Left lung (tissue), 14 donors: ENCODE measurements at places on chromosomes 5 and 9.

GRCh38 chr9:38727497-38728001, 7.6 kb upstream of the FAM240B start:
- H3K4me1 ChIP-seq = no peaks in the 10 kb centered on the region
- no peak overlapping the region for H3K27ac ChIP-seq
- H3K27me3 ChIP-seq = no peaks in the 10 kb centered on the region
- no peak for DNase-seq

GRCh38 chr9:86767373-86767772, 179.9 kb downstream of the GAS1 start:
- no peaks in the 10 kb centered on the region for H3K4me1 ChIP-seq
- H3K4me3 ChIP-seq = no peak overlapping the region
- no peak overlapping the region for H3K27ac ChIP-seq
- no peaks in the 10 kb centered on the region for H3K36me3 ChIP-seq
- H3K27me3 ChIP-seq = peaks cover 17% of the 10 kb centered on the region

DNA sequence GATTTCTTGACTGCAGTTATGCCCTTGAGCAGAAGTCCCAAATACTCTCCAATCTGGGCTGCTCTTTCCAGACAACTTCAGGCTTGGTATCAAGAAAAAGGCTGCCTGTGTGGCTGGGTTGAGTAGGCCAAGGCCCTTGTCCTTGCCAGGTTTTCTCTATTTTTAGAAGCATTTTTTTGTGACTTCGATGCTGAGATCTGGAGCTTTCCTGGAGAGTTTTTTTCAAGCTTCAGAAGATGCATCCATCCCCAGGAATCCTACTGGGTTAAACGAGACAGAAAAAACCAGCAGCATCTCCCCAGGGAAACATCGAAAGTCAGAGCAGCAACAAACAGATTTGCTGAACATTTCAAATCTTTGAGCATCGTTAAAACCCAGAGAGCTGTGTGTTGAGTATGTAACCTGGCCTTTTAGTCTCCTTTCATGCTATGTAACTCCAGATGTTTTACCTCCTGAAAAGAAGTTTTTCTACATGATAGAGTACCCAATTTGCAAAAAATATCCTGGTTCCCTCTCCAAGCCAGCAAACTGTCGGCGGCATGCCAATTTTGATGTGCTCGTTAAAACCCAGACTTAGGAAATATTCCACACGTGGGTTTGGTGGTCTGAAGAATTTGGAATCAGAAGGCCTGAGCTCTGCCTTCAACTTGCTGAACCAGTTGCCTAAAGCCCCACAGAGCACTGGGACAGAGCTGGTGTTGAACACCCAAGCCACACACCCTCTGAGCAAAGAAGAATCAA, 98.1 kb upstream of the ALDH1B1 start:
- H3K4me1 ChIP-seq = no peaks in the 10 kb centered on the region
- H3K4me3 ChIP-seq = no peak overlapping the region
- DNase-seq = no peak
- H3K36me3 ChIP-seq = no peaks in the 10 kb centered on the region
- no peak overlapping the region for H3K27ac ChIP-seq
- no peaks in the 10 kb centered on the region for H3K27me3 ChIP-seq

DNA sequence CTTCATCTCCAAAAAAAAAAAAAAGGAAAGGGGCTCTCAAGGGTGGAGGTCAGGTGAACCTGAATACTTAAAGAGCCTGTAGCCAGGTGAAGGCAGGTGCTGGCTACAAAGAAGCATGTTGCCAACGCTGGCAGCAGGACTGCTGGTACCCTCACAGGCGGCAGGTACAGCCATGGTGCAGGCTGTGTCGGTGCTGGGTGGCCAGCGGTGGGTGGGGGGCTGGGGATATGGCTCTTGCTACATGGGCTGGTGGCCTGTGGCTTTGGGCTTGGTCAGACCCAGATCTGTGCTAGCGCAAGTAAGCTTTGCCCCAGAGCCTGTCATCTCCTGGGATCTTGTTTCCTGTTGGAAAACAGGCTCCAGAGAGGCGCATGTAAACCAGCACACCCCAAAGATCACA, 86.3 kb upstream of the PHYKPL start:
- no peaks in the 10 kb centered on the region for H3K36me3 ChIP-seq
- H3K4me1 ChIP-seq = peaks cover 3% of the 10 kb centered on the region
- H3K27ac ChIP-seq = no peak overlapping the region
- peaks cover 9% of the 10 kb centered on the region for H3K27me3 ChIP-seq
- no peak for DNase-seq
- no peak overlapping the region for H3K4me3 ChIP-seq

DNA sequence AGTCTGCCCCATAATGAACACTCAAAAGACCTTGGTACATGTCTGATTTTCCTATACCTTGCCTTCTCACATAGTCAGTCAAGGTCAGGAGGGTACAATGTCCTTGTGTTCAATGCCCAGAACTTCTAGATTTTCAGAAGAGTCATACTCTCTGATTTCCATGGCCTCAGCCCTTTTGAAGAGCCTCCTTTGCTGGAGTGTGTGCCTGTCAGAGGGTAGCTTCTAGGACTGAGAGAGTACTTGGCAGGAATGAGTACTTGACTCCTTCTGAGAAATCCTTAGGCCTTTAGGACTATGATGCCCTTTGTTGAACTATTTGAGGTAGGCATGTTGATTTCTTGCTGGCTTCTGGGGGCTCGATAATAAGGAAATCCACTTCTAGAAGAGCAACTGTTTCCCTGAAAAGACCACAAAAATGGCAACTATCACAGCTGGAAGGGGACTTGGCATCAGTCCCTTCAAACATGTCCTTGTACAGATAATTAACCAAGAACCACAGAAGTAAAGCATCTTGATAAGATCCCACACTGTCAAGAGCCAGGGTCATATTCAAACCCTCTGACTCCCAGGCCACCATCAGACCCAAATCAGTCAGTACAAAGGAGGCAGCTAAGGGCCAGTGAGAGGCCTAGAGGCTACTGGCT, 10.6 kb upstream of the MEGF9 start:
- H3K27me3 ChIP-seq = no peaks in the 10 kb centered on the region
- H3K4me1 ChIP-seq = peaks cover 15% of the 10 kb centered on the region
- no peak overlapping the region for H3K4me3 ChIP-seq
- no peaks in the 10 kb centered on the region for H3K36me3 ChIP-seq
- no peak overlapping the region for H3K27ac ChIP-seq

DNA sequence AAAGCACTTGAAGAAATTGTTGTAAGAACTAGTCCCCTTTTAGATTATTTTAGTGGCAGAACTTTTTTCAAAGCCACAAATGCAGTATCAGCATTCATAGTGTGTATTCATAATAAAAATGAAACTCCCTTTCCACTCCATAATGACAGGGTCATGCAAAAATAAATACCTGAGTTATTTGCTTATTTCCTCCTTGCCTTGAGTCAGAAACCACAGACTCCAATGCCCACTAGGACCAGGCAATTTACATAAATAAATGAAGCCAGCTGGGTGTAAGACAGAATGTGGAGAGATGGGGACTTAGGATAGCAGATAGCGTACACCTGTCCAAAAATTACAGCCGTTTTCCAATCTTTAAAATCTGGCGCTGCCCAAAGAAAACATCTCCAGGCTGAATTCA, 417.8 kb downstream of the TMEM161B start:
- no peaks in the 10 kb centered on the region for H3K27me3 ChIP-seq
- H3K27ac ChIP-seq = no peak overlapping the region
- DNase-seq = no peak
- H3K4me1 ChIP-seq = no peaks in the 10 kb centered on the region

DNA sequence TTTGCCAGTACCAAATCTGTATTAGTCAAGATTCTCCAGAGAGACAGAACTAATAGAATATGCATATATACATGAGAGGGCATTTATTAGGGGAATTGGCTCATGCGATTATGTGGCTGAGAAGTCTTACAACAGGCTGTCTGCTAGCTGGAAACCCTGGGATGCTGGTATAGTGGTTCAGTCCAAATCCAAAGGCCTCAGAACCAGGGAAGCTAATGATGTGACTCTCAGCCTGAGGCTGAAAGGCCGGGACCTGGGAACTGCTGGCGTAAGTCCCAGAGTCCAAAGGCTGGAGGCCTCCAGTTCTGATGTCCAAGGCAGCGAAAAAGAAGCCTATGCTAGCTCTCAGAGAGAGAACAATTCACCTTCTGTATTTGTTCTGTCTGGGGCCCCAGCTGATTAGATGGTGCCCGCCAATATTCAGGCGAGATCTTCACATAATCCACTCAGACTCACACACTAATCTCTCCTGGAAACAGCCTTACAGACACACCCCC, 84.1 kb downstream of the KIAA1958 start:
- no peaks in the 10 kb centered on the region for H3K27me3 ChIP-seq
- H3K4me1 ChIP-seq = peaks cover 4% of the 10 kb centered on the region
- DNase-seq = no peak
- peaks cover 13% of the 10 kb centered on the region for H3K36me3 ChIP-seq

DNA sequence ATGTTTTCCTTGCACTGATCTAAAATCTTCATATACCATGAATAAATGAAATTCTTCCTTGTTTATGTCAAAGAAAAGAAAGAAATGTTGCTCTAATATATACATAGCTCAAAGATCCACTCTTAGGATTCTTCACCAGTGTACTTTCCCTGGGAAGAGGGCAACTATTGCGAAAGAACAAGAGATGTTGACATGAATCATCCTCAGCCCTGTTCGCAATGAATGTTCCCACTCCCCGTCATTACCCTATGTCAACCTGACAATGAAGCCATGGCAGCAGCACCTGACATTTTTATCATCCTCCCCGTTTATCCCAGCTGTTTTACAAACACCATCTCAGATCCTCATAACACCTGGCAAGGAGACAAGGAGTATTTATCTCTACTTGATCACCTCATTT, 409.1 kb upstream of the GRIA1 start:
- no peak for DNase-seq
- no peaks in the 10 kb centered on the region for H3K4me1 ChIP-seq
- no peaks in the 10 kb centered on the region for H3K36me3 ChIP-seq
- no peak overlapping the region for H3K4me3 ChIP-seq
- H3K27ac ChIP-seq = no peak overlapping the region

DNA sequence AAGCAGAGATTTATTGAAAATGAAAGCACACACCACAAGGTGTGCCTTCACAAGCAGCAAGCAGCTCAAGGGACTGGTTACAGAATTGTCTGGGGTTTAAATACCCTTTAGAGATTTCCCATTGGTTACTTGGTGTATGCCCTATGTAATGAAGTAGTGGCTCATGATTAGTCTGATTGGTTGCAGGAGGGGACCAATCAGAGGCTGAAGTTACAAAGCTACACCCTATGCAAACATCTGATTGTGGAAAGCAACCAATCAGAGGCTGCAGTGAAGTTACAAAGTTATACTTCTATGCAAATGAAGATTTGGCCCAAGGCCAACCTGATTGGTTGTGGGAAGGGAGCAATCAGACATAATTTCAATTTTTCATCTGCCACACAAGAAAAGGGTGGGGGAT, 119.9 kb downstream of the C9orf152 start:
- H3K4me3 ChIP-seq = no peak overlapping the region
- no peaks in the 10 kb centered on the region for H3K27me3 ChIP-seq
- H3K4me1 ChIP-seq = peaks cover 29% of the 10 kb centered on the region
- H3K27ac ChIP-seq = no peak overlapping the region
- no peak for DNase-seq

GRCh38 chr9:859251-859650, 17.8 kb downstream of the DMRT1 start:
- H3K36me3 ChIP-seq = no peaks in the 10 kb centered on the region
- peaks cover 20% of the 10 kb centered on the region for H3K27me3 ChIP-seq
- DNase-seq = no peak
- H3K4me3 ChIP-seq = no peak overlapping the region

DNA sequence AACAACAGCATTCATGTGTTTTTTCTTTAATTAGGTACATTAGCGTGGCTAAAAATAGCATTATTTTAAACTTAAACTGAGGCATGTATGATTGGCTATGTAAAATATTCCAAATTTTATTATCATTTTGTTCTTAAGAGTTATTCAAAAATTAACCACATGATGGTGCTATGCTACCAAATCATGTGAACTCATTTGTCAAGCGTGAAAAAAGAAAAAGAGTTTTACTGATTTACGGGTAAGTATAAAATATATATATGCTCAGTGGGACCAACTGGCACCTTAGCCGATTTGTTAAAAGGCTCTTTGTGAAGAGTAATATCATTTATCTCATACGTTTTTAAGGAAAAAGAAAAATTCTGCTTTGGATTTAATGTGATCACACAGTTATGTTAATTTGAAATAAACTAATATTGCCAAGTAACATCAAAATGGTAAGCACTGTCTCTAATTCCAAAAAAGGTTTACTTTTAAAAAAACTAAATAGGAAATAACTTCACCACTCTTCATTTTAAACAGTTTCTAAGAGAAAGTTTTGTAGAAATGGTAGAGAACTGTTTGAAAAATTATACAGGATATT, 1042.3 kb downstream of the CDH12 start:
- DNase-seq = no peak
- no peak overlapping the region for H3K4me3 ChIP-seq
- H3K27me3 ChIP-seq = no peaks in the 10 kb centered on the region
- H3K36me3 ChIP-seq = no peaks in the 10 kb centered on the region
- no peak overlapping the region for H3K27ac ChIP-seq
- H3K4me1 ChIP-seq = no peaks in the 10 kb centered on the region

- no peaks in the 10 kb centered on the region for H3K4me1 ChIP-seq
- H3K36me3 ChIP-seq = no peaks in the 10 kb centered on the region
- no peak for DNase-seq
- no peak overlapping the region for H3K27ac ChIP-seq
- H3K4me3 ChIP-seq = no peak overlapping the region
Observed at GRCh38 chr9:93612796-93613154, 36.4 kb downstream of the PHF2 start.

DNA sequence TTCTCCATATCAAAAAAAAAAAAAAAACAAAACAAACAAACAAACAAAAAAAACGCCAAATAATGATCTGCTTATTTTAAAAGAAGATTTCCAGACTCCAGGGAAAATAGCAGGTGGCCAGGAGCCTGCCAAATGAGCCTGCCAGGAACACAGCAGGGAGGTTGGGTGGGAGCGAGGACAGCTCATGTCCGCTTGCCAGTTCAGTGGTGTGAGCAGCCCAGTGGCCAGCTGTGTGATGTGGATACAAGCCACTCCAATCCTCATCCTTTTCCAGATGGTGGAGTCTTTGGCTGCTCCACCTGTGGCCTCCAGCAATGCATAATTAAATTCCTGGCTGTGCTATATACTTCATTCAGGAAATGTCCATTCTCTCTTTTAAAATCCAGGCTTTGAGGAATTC, 1025.1 kb upstream of the C9orf72 start:
- no peak overlapping the region for H3K27ac ChIP-seq
- no peak overlapping the region for H3K4me3 ChIP-seq
- H3K27me3 ChIP-seq = no peaks in the 10 kb centered on the region
- no peaks in the 10 kb centered on the region for H3K36me3 ChIP-seq
- DNase-seq = no peak

DNA sequence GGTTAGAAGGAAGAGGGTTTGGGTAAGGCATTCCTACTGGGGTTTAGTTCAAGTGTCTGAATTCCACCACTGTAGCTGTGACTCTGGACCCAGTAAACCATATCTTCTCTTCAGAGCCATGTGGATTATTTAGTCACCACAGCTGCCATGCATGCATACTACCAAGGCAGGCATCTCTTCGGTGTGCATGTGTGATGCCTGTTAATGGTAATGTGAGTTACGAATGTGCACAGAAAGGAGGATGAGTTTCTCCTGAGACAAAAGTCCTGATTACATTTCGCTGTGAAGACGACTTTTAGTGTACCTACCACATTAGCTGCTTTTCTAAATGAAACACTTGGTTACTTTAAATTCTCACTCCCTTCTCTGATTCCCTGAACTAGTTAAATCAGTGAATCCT, 9.3 kb downstream of the PBX3 start:
- H3K27me3 ChIP-seq = no peaks in the 10 kb centered on the region
- no peaks in the 10 kb centered on the region for H3K36me3 ChIP-seq
- H3K4me1 ChIP-seq = peaks cover 11% of the 10 kb centered on the region
- DNase-seq = no peak
- H3K4me3 ChIP-seq = no peak overlapping the region
